Stomach (tissue), 19 donors: ENCODE measurements at places on chromosomes 7 and 10. TPM values are rescaled to one million over a fixed set of nuclear protein-coding genes. Genes with fewer than 3 reads are reported as not detected.

CYP3A4 gene
- 23.5 TPM for total RNA-seq

GRCh38 chr10:52040486-52040885 is 273.6 kb upstream of the DKK1 start:
- no peaks in the 10 kb centered on the region for H3K27me3 ChIP-seq
- H3K36me3 ChIP-seq: no peaks in the 10 kb centered on the region
- no peak overlapping the region for H3K4me3 ChIP-seq

- peaks cover 8% of the 10 kb centered on the region for H3K4me1 ChIP-seq
- no peak overlapping the region for H3K4me3 ChIP-seq
- H3K27ac ChIP-seq: no peak overlapping the region
- H3K27me3 ChIP-seq: no peaks in the 10 kb centered on the region
- no peak for DNase-seq
- no peaks in the 10 kb centered on the region for H3K36me3 ChIP-seq
Measured at GRCh38 chr7:66267249-66267648, 62.1 kb downstream of the TPST1 start.

LIPM gene
- total RNA-seq: not detected
